ENCODE measurements at places on chromosomes 4 and X.

GRCh38 chr4:172750910-172751309 is 417.7 kb upstream of the GALNT7 start:
- DNase-seq, result no peak

DNA sequence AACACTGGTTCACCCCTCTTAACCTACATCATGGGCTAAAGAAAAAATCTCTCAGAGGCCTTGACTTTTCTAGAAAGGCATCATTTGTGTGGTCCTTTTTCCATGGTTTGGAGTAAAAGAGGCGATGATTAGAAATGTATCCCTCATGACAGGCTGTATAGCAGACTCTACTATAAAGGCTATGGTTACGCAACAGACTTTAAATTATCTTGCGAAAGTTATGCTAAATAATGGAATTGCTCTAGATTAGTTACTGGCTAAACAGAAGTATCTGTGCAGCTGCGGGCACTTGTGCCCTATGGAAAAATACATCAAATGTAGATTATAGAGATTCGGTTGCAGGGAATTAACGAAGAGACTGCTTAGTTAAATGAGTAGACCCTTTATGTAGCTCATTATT is 101.6 kb downstream of the TMEM47 start:
- DNase-seq, result no peak

DNA sequence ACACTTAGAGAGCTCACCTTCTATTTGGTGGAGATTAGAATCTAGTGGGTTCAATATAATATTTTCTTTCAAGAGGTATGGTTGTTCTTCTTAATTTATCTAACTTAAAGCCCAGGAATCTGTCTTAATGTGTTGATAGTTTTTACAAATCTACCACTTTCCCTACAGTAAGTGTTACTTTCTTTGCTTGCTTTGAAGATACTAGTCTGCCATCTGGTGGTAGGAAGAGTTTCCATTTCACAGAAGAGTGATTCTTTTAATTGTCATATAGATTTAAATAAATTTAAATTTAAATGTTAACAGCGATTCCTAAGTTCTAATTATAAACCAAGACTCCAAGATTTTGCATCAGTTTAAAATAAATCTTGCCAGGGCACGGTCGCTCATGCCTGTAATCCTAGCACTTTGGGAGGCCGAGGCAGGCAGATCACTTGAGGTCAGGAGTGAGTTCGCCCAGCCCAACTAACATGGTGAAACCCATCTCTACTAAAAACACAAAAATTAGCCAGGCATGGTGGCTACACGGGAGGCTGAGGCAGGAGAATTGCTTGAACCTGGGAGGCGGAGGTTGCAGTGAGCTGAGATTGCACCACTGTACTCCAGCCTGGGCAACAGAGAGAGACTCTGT is 43.5 kb downstream of the NUDT9 start:
- DNase-seq, result no peak

DNA sequence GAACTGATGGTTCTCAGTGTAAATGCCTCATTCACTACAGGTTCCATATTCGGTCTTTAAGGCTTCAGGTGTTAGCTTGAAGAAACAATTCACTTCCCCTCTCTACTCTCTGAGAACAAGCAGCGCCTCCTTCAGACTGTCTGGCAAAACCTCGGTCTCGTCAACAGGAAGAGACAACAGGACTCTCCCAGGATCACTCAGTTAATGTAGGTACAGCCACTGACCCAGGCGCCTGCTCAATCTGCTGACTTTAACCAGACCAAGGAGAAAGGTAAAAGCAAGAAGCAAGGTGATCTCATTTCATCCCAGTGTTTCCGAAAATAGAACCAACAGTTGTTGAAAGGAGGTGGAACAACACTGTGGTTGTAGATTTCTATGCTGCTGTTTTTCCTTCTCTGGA is 102.2 kb downstream of the SLC2A9 start:
- DNase-seq, result no peak

GRCh38 chrX:30488092-30488491 is 89.5 kb downstream of the TASL start:
- no peak for DNase-seq

DNA sequence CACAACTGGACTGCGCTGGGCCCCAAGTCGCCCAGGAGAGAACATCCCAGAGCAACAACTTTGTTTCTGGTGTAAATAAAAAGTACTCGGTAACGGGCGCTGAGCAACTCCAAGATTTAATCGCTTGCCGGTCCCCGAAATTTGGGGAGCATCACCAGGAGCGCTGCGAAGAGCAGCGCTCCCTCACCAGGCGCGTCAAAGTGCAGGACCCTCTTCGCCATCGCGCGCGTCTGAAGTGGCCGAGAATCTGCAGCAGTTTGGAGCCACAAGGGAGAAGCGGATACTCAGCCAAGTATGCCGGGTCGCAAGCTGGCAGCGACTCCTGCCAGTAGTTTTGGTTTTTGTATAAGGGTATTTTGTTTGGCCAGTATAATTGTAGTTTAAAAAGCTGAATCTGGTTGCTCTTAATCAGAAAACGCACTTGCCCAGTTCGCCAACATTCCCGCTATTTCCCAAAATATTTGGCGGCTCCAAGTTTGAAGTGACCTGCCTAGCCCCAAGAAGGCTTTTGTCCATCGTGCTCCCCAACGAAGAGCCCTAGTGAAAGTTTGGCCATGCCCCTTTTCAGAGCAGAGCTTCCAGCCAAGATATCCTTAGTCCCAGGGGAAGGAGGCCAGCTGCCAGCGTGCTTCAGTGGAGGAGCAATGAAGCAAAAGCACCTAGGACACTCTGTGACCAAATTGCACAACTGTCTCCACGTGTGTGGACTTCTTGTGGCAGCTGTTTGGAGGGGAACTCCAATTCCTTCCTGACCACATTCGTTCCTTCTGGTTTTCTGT is 557 bp upstream of the KDR start:
- no peak for DNase-seq

DNA sequence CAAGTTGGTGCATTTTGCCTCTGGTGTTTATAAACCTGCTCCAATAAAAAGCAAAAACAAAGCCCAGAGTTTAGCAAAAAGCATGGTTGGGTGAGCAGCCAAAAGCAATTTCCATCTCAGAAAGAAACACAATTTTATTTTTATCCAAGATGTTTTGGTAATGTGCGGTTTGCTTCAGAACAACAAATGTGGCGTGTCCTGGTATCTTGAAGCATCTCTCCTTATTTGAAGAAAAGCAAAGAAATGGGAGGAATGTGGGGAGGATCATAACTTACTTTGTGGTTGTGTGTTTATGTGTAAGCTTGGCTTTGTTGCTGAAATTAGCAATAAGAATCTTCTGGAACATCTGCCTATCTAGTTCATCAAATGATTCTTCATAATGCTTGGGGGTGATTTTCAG is 88.3 kb upstream of the DDX3X start:
- no peak for DNase-seq

DNA sequence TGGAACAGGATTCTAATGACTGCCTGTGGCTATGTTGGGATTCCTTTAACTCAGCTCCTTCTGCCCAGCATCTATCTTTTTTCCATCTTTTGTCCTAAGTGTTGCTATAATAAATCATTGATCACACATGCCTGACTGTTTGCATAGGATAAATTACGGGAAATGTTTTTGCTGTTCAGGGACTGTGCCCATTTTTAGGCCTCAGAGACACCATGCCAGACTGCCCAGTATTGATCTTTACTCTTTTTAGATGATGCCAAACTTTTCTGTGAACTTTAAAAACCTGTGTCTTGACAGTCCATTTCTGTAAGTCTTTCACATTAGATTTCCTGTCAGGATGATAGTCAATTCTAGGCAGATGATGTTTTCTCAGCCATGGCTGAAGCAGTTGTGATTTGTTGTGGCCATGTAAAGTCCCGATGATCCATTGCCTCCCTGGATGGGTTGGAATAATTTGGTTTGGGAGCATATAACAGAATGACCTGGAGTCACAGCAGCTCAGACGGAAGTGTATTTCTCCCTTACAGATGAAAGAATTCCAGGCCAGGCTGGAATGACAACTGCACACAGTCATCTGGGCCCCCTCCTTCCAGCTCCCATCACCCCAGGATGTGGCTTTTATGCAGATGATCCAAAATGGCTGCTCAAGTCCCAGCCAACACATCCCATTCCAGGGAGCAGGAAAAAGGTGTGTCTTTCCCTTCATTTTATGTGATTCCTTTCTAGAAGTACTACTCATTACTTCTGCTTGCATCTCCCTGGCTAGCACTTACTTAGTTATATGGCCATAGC is 3.4 kb downstream of the HTT-AS start:
- DNase-seq, result no peak

GRCh38 chrX:124023838-124024238 is 62.3 kb downstream of the STAG2 start:
- DNase-seq, result no peak

DNA sequence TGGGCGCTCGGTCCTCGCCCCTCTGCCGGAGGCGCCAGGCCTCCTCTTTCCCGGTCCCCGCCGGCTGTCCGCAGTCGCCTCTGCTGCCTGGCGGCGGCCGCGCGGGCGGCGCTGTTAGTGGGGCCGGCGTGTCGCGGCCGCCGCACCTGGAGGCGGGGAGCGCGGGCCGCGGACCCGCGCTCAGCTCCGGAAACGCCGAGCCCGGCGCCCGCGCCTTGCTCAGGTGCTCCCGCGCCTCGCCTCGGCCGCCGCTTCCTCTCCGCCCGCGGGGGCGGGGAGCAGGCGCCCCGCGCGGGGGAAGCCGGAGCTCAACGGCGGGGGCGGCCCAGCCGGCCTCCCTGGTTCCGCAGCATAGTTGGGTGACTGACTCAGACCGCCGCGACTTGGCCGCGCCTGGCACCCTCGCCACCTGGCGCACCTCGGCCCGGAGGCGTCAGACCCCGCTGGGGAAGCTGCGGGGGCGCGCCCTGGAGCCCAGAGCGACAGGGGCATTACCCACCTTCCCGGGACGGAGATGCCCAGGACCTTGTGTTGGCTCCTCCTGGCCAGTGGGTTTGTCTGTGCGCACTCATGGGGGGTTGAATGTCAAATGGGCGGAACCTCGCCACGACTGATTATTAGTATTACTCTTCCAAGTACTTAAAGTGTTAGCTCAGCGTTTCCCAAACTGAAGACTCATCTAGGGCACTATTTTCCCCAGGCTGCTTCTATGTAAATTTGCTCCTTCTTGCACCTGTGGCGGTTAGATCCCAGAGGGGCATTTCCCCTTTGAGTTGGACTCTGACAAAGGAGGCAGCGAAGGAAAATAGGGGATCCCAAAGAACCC is at the start of gene ARAP2:
TSS of gene ARAP2 (minus strand) at position 258 of the 826 bp plus-strand sequence. CDS start 15,028 bp downstream, outside the sequence.
- DNase-seq, result peak; percentile 56

DNA sequence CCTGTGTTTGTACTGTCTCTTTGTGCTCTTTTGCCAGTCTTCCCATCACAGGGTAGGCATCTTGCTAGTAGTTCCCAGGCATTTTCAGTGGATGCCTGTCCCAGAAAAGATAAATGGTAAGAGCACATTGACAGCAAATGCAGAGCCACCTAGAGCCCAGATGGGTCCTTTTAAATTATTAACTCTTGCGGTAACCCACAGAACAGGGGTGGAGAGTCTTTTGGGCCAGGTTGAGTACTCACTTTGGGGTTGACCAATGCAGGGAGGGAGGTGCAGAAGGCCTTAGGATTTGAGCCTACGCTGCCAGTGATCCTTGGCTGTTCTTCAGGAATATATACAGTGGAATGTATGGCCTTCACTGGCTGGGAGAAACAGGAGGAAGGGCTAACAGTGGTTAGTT is 173.8 kb downstream of the MSN start:
- DNase-seq, result no peak

- no peak for DNase-seq
Measured at GRCh38 chrX:19789782-19790181, 97.6 kb downstream of the SH3KBP1 start.

- no peak for DNase-seq
Measured at GRCh38 chr4:170025523-170026252, 507 bp downstream of the MFAP3L start.

GRCh38 chr4:146051728-146052391 is 113.2 kb upstream of the ZNF827 start:
- no peak for DNase-seq

DNA sequence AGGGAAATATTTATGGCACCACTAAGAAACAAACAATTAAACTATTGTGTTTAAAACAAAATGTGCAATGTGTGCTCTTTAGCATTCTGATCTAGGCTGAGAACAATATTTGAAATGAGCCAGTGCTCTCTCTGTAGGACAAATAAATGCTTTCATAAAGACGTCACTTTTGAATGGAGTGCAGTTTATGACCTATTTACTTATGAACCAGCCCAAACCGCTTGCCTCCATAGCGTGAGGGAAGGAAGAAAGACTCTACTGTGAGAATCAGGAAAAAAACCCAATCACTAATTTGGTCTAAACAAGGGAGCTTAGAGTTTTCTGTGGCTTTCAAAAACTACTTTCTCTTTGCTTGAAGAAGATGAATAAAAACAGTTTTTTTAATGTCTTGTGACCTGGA is 39.4 kb downstream of the SAT1 start:
- DNase-seq, result no peak

GRCh38 chr4:131632877-131633276 is 1516.2 kb upstream of the PCDH10 start:
- DNase-seq, result no peak

GRCh38 chr4:53647547-53647946 is 56.3 kb upstream of the LNX1 start:
- no peak for DNase-seq

DNA sequence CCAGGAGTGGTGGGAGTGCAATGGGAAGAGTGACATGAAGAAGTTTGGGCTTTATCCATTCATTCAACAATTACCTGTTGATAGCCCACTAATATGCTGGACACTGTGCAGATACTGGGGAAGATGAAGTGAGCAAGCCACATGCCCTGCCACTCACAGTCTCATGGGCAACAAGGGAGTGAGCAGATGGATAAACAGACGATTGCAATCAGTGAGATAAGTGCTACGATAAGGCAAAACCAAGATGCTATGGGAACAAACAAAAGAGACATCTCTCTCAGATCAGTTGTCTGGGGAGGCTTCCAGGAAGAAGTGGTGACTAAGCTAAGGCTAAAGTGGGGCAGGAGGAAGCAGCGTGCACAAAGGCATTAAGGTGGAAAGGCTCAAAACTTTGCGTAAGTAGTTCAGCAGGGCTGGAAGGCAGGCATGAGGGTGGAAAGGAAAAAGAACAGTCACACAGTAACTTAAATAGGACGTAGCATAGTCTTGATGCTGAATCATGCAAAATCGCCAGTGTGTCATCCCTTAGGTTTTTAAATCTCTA is 31.7 kb downstream of the GAB3 start:
- DNase-seq, result no peak

DNA sequence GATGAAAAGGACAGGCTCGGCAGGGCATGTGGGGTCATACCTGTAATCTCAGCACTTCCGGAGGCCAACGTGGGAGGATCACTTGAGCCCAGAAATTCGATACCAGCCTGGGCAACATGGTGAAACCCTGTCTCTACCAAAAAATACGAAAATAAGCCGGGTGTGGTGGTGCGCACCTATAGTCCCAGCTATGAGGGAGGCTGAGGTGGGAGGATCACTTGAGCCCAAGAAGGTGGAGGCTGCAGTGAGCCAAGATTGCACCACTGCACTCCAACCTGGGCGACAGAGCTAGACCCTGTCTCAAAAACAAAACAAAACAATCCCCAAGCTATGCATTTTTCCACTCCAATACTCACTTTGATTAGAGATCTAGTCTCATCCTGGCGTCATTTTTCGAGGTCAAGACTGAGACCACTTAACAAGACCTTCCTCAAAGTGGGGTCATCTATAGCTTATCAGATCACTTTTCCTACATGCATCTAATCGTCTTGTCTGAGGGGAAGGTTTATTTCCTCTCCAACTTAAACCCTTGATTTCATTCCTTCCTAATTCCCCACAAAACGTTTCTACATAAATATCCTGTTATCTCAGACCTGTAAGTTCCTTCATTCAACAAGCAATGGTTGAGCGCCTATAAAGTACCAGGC is 1.3 kb downstream of the NKAP start:
- no peak for DNase-seq
